AG20443 (cell line): ENCODE measurements at places on chromosomes 4 and X.

- no peak for DNase-seq
Observed at GRCh38 chr4:2269206-2269531, 7.3 kb upstream of the MXD4 start.

DNA sequence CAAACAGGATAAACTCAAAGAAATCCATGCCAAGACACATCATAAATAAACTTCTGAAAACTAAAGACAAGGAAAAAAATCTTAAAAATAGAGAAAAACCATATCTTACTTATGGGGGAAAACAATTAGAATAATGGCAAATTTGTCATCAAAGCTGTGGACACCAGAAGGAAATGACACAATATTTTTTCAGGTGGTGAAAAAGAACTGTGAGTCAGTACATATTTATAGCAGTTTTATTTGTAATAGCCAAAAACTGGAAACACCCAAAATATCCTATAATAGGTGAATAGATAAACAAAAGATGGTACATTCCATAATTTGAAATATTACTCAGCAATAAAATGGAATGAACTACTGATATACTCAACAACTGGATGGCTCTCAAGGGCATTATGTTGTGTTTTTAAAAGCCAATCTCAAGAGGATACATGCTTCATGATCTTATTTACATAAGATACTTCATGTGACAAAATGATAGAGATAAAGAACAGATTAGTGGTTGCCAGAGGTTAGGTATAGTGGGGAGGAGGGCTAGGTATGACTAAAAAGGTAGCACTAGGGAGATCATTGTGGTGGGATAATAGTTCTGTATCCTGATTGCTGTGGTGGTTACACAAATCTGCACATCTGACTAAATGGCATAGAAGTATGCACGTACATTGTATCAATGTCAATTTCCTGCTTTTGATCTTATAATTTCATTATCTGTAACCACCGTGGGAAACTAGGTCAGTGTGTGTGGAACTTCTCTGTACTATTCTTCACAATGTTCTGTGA, 191.9 kb downstream of the PPP1R2C start:
- no peak for DNase-seq

GRCh38 chrX:132463411-132463810, 25.4 kb downstream of the MBNL3 start:
- DNase-seq = no peak

GRCh38 chrX:135596495-135596894, 76.0 kb downstream of the INTS6L start:
- DNase-seq = peak; percentile 27

DNA sequence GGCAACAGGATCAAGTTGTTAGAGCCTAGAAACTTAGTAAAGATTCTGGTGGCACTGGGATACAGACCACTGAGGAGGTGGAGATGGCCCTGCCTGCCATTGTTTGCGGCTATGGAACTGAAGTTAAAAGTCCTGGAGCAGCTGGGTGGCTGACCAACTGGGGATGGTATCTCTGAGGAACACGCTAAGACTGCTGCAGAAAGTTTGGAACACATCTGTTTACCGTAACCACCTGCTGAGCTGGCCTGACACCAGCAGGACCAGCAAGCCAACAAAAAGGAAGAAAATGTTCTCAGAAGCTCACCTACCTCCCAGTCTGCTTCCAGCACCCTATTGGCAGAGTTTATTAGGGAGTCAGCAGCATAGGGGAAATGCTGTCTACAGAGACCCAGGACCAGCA, 17.4 kb upstream of the PACRGL start:
- no peak for DNase-seq

DNA sequence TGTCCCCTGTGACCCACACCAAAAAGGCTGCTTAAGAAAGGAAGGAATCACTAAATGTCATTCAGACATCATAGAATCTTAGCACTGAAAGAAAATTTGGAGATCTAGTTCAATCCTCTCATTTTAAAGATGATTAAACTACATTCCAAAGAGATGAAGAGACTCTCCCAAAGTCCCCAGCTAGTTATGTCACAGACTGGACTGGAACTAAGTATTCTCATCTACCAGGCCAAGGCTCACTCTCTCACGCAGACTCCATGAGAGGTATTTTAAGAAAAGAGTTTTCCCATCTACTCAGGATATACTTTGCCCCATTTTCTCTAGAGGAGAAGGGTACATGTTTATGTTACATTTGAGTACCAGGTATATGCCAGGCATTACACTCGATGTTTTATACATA, 6.9 kb downstream of the FABP2 start:
- peak; percentile 54 for DNase-seq
